ENCODE measurements at places on chromosomes 6 and 20.

DNA sequence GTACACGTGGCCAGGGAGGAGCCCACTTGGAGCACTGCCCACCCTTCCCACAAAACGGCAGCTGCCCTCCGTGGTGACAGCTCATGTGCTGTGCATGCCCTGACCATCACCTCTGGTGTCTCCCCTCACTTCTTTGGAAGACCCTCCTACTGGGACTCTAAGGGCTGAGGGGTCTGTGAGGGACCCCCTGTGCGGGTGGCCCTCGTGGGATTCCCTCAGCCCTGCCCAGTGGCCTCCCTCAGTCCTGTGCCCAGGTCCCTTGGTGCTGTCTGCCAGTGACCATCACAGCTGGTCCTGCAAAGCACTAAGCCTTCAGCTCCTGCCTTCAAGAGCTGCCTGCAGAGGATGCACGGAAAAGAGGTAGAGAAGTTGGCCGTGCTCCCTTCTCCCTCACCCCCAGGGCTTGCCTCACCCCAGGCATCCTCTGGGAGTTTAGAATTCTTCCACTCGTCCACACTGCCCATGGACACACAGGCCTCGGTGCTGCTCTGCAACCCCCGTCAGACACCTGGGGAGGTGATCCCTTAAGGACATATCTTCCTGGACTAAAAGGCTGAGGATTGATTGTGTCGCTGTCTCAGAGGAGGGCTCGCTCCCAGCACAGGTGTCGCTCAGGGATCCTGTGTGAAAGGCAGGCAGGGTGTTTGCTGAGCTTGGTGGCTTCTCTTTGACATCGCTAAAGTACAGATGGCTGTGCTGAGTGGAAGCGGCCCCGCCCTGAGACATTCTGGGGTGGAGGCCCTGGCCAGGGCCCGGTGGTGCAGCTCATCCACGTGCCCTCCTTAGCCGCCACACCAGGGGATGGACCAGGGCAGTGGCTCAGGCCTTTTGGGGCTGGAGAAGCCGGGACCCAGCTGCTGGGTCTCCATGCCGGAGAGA is 119.5 kb upstream of the FRMD1 start:
- DNase-seq: no peak

DNA sequence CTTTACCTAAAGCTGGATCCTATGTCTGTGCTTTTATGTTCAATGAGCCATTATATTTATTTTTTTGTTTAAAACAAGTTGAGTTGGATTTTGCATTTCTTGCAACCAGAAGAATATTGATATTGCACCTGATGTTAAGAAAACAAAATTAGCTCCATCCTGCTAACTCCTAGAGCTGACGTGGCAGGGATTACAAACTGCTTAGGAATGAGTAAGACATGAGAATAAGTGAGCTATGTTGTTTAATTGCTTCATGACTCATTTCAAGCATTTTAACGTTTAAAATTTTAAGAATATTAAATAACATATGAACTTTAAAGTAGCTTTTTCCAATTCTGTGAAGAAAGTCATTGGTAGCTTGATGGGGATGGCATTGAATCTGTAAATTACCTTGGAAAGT is 663.5 kb downstream of the EPM2A start:
- no peak for DNase-seq

DNA sequence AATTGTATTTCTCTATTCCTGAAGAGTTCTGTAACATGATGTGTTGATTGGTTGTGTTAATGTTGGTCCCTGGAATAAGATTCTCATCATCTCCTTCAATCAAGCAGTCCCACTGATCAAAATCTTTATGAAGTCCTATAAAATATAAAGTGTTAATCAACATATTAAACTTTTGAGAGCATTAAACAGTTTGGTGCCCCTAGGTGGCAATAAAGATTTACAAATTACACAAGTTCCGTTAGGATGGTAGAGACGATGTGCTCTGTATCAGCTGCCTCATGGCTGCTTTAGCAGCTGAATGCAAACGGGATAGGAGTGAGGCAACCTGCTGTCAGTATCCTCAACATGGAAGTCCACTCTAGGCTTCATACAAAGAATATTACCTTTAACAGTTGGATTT is 16.9 kb downstream of the TDRD6 start:
- DNase-seq: no peak

DNA sequence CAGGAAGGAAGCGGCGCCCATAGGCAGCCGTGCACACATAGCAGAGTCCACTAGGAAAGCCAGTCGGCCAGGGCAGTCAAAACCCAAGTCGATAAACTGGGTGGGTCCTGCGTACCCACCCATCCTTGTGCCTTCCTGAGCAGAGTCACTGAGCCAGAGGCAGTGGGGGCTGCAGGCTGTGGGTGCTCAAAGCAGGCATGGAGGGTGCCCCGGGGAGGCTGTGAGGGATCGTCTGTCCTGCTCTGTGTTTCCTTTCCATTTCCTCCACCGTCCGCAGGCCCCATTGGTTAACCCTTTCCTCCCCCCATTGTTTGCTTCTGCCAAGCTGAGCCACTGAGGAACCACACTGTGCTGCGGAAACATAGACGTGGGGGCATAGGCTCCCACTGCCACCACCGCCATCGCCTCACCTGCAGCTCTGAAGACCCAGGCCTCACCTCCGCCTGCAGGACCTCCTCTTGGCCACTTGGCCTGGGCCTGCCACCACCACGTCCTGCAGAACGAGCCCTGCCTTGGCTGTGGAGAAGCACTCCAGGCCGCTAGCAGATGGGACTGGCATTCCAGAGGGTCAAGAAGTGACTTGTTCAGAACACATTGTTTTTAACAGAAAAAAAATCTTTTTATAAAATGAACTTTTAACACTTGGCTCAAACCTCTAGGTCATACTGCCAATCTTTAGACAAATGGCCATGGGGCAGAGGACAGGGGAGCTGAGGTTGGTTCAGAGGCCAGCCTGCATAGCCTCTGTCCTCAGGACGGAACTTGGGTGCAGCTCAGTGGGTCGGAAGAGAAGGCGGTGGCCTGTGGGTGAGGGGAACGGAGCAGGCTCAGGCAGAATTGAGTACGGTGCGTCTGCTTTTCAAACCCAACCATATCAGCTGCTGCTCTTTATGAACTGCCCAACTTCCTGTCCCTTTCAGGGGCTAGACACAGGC is 52.6 kb downstream of the TCP11 start:
- DNase-seq: no peak

DNA sequence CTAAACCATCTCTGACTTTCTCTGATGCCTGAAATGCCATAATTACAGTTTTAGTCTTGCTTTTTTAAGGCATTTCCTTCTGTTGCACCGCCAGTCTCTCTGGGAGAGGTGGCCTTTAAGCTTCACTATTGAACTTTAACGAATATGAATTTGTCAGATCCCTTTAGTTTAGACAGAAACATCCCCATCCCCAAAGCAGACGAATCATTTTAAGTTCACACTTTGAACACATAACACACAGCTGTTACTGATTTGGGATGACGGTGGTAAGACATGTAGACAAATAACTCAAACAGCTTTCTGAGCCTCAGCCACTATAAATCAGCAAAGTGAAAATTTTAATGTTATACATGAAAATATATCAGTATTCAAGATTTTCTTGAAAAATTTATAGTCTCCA is 7.2 kb upstream of the IPCEF1 start:
- no peak for DNase-seq

GRCh38 chr6:154509421-154510143 is 903 bp downstream of the CNKSR3 start:
- no peak for DNase-seq

- no peak for DNase-seq
Observed at GRCh38 chr6:47117314-47117713, 75.2 kb upstream of the ADGRF1 start.

DNA sequence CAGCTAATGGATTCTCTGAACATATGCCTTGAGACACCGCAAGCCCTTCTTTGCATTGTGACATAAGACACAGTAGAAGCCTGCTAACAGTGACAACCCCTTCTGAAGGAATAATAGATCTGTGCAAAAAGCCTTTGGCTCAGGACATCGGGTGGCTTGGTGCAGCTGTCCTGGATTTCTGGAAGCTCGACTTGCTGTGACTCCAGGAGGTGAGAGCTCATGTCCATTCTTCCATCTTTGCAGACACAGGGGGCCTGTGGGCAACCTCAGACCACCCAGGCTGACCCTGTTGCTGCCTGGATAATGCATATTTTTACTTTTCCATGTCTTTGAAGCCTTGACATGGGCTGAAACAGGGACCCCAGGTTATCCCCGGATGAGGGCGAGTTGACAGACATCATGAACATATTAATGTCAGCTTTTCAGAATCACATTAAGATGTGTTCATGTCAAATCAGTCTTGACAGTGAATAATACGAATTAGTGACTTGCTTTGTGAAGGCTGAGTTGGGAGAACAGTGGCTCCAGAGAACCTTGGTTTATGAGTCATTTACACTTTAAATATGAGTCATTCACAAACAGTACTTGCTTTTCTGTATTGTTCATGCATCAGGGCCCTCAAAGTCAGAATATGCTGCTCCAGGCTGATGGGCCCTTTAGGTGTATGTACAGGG is 66.8 kb upstream of the IYD start:
- no peak for DNase-seq

- no peak for DNase-seq
Observed at GRCh38 chr6:147077251-147077650, 127.0 kb upstream of the STXBP5 start.

- no peak for DNase-seq
Observed at GRCh38 chr6:158669145-158670035, 19.5 kb downstream of the SYTL3 start.

Data from memory B cell (primary cell).